ENCODE measurements at places on chromosomes 13 and 19.

GRCh38 chr19:19468424-19469050 lies 46.8 kb downstream of the TSSK6 start:
- DNase-seq: no peak

DNA sequence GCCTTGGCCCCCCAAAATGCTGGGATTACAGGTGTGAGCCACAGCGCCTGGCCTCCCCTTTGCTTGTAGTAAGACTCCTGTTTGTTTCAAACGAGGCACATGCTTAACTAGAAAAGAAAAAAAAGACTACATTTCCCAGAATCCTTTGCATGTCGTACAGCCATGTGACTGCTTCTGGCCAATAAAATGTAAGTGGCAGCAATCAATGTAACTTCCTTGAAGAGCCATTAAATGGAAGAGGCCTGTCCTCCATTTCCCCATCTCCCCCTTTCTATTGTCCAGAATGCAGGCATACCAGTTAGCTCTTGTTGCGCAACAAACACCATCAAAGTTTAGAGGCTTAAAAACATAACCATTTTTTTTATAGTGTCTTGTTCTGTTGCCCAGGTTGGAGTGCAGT lies 10.4 kb upstream of the GPR32 start:
- DNase-seq: no peak

DNA sequence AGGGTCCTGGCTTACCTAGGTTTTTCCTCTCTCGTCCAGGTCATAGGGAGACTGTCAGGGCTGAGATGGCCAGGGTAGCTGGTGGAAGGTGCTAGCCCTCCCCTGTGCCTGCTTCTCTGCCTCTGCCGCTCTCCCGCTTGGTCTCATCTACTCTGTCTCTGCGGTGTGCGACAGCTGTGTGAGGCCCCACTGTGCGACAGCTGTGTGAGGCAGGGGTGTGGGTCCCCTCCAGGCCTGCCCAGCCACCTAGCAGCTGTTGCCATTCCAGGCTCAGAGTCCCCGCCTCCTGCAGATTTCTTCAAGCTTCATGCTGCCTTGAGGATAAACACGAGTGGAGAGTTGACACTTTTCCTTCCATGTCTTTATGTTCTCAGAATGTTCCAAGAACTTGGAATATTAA lies 53.0 kb downstream of the ARHGEF7 start:
- no peak for DNase-seq

DNA sequence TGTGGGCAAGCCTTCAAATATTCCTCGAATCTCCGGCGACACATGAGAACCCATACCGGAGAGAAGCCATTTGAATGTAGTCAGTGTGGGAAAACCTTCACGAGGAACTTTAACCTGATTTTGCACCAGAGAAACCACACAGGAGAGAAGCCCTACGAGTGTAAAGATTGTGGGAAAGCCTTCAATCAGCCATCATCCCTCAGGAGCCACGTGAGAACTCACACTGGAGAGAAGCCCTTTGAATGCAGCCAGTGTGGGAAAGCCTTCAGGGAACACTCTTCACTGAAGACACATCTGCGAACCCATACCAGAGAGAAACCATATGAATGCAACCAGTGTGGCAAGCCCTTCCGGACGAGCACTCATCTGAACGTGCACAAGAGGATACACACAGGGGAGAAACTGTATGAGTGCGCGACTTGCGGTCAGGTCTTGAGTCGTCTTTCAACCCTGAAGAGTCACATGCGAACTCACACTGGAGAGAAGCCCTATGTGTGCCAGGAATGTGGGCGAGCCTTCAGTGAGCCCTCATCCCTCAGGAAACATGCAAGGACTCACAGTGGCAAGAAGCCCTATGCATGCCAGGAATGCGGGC lies 28.8 kb downstream of the ZNF333 start:
- no peak for DNase-seq

GRCh38 chr13:46104868-46105267 lies at the start of gene CPB2:
CPB2 (minus strand) TSS chr13:46105033; CDS start chr13:46105009, 24 bp downstream.
- DNase-seq: no peak

- DNase-seq: no peak
These were observed 5.6 kb downstream of the ZAR1L start for GRCh38 chr13:32309312-32310133.

DNA sequence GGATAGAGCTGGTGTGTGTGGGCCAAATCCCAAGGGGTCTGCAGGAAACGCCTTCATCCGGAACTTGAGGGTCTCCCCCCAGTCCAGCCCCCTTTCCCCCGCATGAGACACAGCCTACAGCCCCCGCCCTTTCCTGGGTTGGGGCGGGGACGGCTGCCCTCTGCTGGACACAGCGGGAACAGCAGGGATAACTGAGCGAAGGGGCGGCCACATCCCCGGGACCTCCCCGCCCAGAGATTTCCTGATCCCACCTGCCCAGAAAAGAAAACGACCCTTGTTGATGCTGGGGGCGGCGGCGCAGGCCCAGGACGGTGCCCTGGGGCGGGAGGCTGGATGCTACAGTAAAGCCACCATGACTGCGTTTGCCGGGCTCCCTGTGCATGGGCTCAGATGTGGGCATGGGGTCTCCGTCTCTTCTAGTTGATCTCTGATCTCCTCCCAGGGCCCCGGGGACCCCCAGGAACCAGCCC lies 14.2 kb downstream of the ONECUT3 start:
- DNase-seq: no peak

DNA sequence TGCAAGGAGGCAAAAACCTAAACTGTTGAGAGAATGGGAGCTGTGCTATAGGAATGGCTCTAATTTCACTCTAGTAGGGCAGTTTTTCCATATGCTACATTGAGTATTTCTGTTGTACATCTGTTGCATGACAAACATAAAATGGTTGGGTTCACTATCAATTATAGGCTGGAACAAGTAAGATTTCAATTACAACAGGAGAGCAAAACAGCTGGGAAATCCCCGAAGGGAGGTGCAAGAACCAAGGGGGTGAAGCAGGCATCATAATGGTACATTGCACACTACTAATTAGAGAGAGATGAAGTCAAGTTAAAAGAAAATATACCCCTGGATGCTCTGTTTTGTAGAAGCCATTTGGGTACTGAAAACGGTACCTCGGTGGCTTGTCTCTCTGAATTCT lies 389.5 kb downstream of the PCDH9 start:
- DNase-seq: no peak

GRCh38 chr19:49677231-49677900 lies at the start of gene PRMT1:
PRMT1 (plus strand) TSS chr19:49677271; CDS start chr19:49677281, 10 bp downstream.
- DNase-seq: no peak

DNA sequence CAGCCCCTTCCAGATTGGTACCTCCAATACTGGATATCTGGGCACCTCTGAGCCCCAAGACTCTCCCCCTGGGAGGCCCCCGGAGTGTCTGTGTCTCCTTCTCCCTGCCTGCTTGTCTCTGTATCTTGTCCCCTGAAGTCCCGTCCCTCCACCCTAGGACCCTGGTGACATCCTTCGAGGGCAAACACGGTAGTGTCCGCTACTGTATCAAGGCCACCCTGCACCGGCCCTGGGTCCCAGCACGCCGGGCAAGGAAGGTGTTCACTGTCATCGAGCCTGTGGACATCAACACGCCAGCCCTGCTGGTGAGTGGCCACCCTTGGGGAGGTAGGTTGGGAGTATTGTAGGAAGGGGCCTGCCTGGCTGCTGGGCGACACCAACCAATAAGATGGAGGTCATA lies 844 bp downstream of the ARRDC2 start:
- DNase-seq: no peak

GRCh38 chr19:48413879-48414587 lies 20.6 kb downstream of the GRIN2D start:
- no peak for DNase-seq

- DNase-seq: no peak
These were observed 131.8 kb downstream of the IRS2 start for GRCh38 chr13:109654341-109655205.

DNA sequence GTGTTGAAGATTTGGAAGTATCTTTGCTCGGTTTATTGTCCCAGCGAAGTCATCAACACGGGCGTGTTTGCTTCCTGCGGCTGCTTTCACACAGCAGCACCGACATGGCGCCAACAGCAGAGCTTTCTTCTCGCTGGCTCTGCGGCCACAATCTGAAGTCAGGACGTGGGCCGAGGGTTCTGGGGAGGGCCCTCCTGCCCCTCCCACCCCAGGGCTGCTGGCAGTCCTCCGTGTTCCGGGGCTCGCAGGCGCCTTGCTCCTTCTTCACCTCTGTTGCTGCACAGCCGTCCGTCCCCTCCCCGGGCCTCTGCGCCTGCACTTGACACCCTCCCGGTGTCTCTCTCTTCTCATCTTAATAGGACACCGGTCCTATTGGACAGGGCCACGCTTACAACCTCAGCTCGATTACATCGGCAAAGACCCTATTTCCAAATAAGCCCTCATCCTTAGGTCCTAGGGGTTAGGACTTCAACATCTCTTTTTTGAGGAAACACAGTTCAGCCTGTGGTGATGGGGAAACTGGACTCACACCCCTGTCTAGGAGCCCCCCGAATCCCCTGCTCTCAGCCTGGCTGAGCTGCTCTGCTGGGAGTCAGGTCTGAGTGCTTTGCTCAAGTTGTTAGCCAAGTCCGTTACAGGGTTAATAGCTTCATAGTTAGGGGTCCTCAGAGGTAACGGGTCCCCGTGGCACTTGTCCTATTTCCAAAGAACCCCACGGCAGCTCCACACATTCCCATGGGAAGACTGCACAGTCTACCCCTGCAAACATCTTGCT lies 2.7 kb upstream of the TEX29 start:
- no peak for DNase-seq

DNA sequence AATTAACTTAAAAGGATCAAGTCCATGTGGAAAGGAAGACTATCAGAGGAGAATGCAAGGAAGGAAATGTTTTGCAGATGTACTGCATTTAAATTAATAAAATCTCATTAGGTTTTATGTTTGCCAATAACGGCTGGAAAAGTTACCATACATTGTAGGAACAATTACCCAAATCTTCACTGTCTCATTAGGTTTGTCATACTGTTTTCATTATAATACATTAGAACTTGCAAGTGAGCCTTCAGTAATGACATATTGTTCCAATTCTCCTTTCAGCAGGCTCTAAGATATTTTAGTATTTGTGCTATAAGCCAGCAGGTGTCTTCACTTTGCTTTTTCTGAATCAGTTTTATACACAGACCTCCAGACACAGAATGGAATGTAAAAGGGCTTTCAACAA lies 661.6 kb upstream of the KLHL1 start:
- no peak for DNase-seq

GRCh38 chr13:33167491-33167890 lies 118.1 kb downstream of the STARD13 start:
- DNase-seq: no peak

GRCh38 chr19:7515645-7516151 lies at the start of gene ZNF358:
ZNF358 (plus strand) TSS chr19:7516103; CDS start chr19:7519243, 3,140 bp downstream.
- no peak for DNase-seq

- peak; percentile 9 for DNase-seq
These were observed 36.7 kb downstream of the ZAR1L start for GRCh38 chr13:32278426-32278825.

- no peak for DNase-seq
These were observed 136.7 kb downstream of the ZDHHC20 start for GRCh38 chr13:21322327-21322965.

DNA sequence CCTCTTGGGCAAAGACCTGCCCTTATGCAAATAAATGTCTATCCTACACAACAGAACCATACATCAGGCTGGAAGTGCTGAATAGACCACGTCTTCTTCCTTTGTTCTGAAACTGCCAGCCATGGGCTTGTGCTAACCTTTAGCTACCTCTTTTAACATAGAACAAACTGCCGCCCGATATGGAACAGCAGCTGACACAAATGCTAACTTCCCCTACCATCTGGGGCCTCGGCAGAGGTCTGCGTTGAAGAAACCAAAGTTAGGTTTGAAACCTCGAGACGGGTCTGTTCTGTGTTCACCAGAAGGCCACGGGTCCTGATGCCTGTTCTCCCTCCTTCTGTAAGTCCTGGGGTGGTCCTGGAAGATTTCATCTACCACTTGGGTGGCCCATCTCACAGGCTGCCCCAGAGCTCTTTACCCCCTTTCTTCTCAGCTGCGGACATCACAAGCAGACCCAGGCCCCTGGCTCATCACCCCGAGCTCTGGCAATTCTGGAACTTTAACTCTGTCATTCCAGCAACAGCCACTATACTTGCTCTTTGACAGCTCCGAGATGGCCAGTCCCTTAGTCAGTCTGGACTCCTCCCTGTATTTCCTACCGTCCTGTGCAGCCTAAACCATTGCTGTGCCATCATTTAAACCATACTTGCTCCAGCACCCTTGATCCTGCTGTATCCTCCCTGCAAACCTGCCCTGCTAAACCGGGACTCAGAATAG lies 146.7 kb downstream of the USP12 start:
- no peak for DNase-seq

DNA sequence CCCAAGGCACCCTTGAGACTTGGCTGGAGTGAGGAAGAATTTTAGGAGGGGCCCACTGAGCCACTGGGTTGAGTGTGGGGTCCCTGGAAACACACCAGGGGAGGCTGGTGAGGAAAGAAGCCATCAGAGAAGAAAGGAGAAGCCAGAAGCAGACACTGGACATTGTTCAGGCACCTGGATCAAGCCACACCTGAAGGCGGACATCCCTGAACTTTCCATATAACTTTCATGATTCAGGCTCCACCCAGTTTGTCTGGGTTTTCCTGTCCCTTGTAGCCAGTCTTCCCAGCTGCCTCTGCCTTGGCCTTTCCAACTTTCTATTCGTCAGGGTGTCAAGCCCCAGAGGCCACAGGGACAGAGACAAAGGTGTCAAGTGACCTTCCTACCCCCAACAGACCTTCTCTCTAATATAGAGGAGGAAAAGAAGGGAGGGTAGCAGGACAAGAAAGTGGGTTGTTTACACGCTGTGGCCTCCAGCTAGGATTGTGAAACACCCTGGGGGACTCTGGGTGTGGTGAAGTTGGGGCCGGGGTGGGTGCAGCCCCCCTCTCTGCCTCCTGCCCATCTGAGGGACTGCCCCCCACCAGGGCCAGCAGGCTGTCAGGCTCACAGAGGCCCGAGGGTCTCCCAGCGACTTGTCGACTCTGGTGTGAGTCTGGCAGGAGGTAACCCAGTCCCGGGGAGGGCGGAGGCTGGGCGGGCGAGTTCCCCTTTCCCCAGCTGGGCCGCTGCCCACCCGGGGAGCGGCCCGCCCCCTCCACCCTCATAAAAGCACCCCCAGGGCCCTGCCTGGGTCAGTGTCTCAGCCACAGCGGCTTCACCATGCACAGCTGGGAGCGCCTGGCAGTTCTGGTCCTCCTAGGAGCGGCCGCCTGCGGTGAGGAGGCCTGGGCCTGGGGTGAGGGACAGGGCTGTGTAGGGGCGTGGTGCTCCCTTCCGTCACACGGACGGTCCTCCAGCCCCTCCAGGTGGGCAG lies at the start of gene CFD:
CFD (plus strand) TSS at position 797 of the 976 bp plus-strand sequence; CDS start at position 823, 26 bp downstream.
- DNase-seq: no peak

- DNase-seq: no peak
These were observed at the start of gene ISYNA1 for GRCh38 chr19:18437491-18438330. ISYNA1 (minus strand) TSS chr19:18438133; CDS start chr19:18437979, 154 bp downstream.

GRCh38 chr19:19276386-19276785 lies 3.3 kb upstream of the TM6SF2 start:
- DNase-seq: no peak

DNA sequence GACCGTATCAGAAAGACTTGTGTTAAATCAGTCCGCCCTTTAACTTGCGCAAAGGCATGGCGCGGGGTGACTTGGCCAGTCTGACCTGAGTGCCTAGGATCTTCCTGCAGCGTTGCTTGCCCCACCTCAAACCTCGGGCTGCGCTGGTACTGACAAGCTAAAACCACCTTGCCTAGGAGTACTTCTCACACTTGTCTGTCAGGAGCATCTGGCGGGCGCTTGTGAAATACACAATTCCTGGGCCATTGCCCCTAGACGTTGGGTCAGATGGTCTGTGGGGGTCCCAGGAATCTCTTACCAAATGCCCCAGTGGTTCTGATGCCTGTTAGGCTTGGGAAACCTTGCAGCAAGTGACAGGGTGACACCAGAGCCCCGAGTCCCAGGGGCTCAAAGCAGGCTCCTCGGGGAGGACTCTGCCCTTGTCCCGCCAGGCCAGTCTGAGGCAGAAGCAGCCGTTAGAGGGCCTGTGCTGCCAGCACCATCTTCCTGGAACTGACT lies 12.9 kb downstream of the CEBPG start:
- DNase-seq: no peak
